AG09309 (cell line): ENCODE measurements at places on chromosomes 3 and 15.

DNA sequence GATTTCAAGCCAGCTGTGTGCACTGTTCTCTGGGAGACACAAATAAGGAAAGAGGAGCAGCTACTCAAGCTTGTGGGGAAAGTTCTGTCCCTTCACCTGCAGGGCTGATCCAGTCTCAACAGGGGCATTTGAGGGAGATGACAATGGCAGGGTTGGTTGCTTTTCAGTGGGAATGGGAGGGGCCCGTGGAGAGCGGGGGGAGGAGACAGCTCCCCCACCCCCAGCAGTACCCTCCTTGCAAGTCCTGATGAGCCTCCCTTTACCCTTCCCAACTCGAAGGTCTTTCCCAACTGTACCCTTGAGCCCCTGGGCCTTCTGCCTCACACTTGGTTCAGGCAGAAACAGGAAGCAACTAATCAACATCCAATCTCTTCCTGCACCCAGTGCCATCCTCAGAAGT, 71.8 kb upstream of the SNRPA1 start:
- DNase-seq, result no peak

- no peak for DNase-seq
Measured at GRCh38 chr3:129985113-129985512, 10.6 kb downstream of the TRH start.

- no peak for DNase-seq
Measured at GRCh38 chr3:193963808-193964516, 172.0 kb upstream of the HES1 start.

DNA sequence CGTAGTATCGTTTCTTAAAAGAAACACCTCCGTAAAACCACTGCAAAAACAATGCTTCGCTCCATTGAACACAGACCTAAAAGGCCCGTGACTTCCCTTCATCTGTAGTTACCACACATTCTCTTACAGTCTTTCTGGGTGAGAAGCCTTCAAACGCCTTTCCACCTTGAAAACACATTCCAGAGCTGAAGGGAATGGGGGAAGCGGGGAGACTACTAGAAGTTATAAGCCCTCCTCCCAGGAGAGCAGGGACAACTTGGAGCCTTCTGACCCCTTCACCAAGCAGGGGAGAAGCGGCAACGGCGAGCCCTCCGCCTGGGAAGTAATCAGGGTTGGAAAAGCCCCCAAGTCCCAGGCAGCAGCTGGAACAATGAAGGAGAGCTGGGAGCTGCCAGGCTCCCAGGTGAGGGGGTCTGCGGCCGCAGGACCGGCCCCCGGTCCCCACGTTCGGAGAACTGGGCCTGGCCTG, 461 bp downstream of the SECISBP2L start:
- DNase-seq, result no peak

GRCh38 chr3:164465172-164465571, 613.1 kb downstream of the SI start:
- no peak for DNase-seq

DNA sequence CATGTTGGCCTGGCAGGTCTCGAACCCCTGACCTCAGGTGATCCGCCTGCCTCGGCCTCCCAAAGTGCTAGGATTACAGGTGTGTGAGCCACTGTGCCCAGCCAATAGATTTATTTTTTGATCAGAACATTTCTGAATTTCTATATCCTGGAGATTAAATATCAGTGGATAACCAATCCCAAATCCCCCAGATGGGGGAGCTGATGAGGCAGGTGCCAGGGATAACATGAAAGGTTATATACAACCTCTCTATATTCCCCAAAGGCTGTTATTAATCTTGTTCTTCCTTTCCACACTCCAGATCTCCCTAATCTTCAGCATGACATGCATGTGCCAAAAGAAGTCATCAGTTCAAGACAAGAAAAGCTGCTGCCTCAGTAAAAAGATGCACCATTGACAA, 112.3 kb downstream of the WDR76 start:
- DNase-seq, result no peak
